Stimulated activated CD8-positive, alpha-beta memory T cell treated with anti-CD3 and anti-CD28 coated beads, Interleukin-15, amount 100 ng/mL, for 1 hour (primary cell): ENCODE measurements at places on chromosomes 4 and X.

GRCh38 chr4:84046551-84046950 is 452.5 kb downstream of the NKX6-1 start:
- no peak for DNase-seq

DNA sequence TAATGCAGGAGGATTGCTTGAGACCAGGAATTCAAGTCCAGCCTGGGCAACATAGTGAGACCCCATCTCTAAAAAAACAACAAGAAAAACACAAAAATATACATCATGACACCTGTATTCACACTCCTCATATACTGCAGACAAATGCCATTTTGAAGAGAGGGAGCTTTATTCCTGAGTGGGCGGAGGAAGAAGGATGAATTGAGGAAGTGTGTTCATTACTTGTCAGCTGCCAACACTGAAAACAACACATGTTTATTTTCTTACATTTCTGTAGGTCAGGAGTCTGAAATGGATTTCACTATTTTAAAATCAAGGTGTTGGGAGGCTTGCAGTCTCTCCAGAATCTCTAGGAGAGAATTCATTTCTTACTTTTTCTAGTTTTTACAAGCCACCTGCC is 47.2 kb upstream of the CD99 start:
- no peak for DNase-seq

DNA sequence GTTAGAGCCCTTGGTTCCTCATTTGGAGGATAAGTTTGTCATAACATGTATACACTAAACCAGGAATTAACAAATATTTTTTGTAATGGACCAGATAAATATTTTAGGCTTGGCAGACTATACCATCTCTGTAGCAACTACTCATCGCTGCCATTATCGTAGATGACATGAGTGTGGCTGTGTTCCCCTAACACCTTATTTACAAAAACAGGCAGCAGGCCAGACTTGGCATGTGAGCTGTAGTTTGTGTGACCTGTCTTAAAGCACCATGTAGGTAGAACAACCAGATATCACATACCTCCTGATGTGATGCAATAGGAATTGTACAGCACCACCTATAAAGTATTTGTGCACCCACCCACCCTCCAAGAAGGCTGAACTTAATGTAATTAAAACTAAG is 82.0 kb downstream of the RASGEF1B start:
- DNase-seq, result no peak

DNA sequence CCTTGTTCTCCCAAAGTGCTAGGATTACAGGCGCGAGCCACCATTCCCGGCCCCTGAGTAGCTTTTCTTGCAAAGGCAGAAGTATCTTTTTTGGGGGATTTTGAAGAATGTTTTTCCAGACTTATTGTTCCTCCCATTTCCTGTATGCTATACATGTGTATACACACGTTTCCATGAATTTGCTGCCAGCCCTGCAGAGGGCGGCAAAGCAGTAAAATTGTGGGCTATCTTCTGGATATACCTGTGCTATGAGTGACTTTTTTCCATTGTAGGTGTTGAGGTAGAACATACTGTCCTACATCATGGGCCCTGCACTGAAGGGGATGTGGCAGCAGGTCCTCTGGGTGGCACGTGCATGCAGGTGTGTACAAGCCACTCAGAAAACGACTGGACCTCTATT is 16.9 kb upstream of the MED28 start:
- DNase-seq, result no peak

GRCh38 chrX:38513112-38513742 is 48.1 kb upstream of the TSPAN7 start:
- DNase-seq, result no peak

- no peak for DNase-seq
Measured at GRCh38 chrX:95291561-95291960, 1393.1 kb upstream of the DIAPH2 start.
